Endodermal cell (in vitro differentiated cells): ENCODE measurements at places on chromosomes 12 and 14.

GRCh38 chr14:30058401-30058800, 130.8 kb upstream of the PRKD1 start:
- no peaks in the 10 kb centered on the region for H3K36me3 ChIP-seq
- no peak for DNase-seq
- H3K27me3 ChIP-seq, result no peaks in the 10 kb centered on the region
- no peak overlapping the region for H3K27ac ChIP-seq
- no peaks in the 10 kb centered on the region for H3K4me1 ChIP-seq

- H3K4me3 ChIP-seq, result no peak overlapping the region
- H3K4me1 ChIP-seq, result peaks cover 19% of the 10 kb centered on the region
- H3K36me3 ChIP-seq, result no peaks in the 10 kb centered on the region
- DNase-seq, result no peak
- no peaks in the 10 kb centered on the region for H3K27me3 ChIP-seq
- H3K27ac ChIP-seq, result no peak overlapping the region
Measured at GRCh38 chr12:20629414-20630156, 65.5 kb upstream of the SLCO1C1 start.

- H3K4me3 ChIP-seq, result no peak overlapping the region
- DNase-seq, result no peak
- no peaks in the 10 kb centered on the region for H3K4me1 ChIP-seq
- H3K27ac ChIP-seq, result no peak overlapping the region
- H3K27me3 ChIP-seq, result peaks cover 6% of the 10 kb centered on the region
Measured at GRCh38 chr14:69475194-69475818, 9.2 kb upstream of the PLEKHD1 start.

GRCh38 chr14:62897771-62898170, 147.5 kb downstream of the KCNH5 start:
- peaks cover 6% of the 10 kb centered on the region for H3K4me1 ChIP-seq
- no peak overlapping the region for H3K4me3 ChIP-seq
- no peak overlapping the region for H3K27ac ChIP-seq
- H3K27me3 ChIP-seq, result no peaks in the 10 kb centered on the region
- DNase-seq, result no peak
